ENCODE measurements at places on chromosomes 12 and 14. TPM values are rescaled to one million over a fixed set of nuclear protein-coding genes. Genes with fewer than 3 reads are reported as not detected.

GRCh38 chr12:113326775-113327395 is 8.0 kb downstream of the SLC8B1 start:
- DNase-seq: no peak

DNA sequence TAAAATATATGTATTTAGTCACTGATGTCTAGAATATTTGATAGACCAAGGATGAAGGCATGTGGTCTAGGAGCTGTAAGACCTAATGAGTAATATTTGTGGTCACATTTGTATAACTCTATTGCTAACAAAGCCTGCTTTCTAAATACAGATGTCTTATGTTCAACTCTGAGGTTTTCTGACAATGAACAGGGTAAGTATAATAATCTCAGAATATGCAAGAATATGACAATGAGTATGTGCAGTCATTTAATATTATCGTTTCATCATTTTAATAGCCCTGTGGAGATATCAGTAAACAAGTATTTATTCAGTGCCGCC is 389.6 kb downstream of the LRIG3 start:
- DNase-seq: no peak

Gene CISTR
- not detected for total RNA-seq

Gene DACT1
- total RNA-seq: 0.13 TPM

Gene MORN3
- 0.22 TPM for total RNA-seq
